ENCODE measurements at places on chromosomes 3 and 15. TPM values are rescaled to one million over a fixed set of nuclear protein-coding genes. Genes with fewer than 3 reads are reported as not detected.
A peak's percentile ranks its signal among the peaks of the same experiment; 100 is the strongest.

- no peak for DNase-seq
Observed at GRCh38 chr3:58066842-58067241, 58.6 kb downstream of the FLNB start.

- DNase-seq = peak; percentile 21
Observed at GRCh38 chr15:34436956-34437442, 609 bp downstream of the GOLGA8A start.

DNA sequence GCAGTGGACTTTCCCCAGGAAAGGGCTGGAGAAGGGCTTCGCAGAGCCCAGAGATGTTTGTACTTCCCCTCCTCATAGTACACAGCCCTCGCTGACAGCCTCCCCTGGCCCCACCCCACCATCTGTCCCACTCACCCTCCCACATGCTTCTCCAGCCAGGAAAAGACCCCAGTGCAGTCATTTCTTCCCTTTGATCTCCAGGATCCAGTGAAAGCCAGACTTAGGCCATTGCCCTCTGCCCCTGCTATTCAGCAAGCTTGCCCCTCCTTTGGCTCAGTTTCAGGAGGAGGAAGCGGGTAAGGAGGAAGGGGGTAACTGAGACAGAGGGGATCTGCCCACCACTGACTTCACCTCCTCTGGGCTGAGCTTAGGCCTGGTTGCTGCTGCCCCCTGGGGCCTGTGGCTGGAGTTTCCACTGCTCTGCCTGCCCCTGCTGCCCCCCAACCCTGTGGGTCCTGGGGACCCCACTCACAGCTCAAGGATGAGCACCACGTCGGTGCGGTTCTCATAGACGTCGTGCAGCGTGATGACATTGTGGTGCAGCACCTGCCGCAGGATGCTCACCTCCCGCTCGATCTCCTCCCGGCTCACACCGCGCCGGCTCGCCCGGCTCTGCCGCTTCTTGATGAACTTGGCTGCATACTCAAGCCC lies 63.1 kb downstream of the DAPK2 start:
- DNase-seq = no peak

DNA sequence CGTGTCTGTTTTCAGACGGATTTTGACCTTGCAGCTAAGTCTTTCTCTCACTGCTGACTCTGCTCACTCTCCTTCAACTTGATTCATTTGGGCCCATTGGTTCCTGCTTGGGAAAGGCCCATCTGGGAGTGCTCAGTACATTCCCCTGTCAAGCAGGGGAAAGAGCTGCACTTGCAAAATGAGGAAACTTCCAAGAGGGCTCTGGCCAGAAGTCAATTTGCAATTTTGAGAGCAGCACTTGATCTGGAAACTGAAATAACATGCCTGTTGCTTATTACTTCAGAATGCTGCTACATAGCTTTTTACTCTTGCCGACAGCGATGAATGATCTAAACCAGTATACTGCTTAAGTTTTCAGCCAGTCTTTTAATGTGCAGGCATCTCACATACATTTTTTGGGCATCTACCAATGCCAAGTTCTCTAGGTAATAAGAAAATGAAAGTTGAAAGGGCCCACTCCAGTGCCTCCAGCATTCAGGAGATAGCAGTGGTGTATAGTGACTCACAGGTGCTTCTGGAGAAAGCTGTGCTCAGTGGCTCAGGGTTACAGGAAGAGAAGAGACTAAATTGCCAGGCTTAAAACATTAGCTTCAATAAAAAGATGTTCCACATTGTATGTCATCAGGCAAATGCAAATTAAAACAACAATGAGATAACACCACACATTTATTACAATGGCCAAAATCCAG lies 70.1 kb upstream of the RORA start:
- no peak for DNase-seq

DNA sequence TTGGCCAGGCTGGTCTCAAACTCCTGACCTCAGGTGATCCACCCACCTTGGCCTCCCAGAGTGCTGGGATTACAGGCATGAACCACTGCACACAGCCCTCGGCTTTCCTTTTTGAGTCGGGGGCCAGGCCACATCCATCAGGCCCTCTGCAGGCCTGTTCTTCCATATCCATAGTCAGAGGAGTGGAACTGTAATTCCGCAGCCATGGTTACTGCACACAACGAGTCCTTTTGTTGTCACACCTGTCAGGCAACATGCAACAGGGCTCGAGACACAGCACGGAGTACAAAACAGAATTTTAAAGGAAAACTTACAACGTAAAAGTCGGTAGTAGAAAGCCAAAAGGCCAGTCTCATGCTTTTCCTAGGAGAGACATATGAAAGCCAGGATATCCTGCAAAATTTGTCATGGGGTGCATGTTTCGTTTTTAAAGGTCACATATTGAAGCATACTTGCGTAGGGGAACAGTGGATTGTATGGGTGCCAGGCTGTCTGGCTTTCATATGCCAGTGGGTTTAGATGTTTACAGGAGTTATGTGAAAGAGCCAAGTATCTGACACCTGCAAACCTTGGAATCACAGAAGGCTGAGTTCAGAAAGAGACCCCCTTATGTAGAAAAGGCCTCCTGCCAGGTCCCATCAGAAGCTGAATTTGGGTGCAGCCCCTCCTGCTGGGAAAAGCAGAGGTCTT lies 63.2 kb upstream of the LPP start:
- DNase-seq = no peak

- DNase-seq = no peak
Observed at GRCh38 chr3:125194061-125194848, 18.3 kb downstream of the SLC12A8 start.

PBRM1 gene
- total RNA-seq = 70.8 TPM

- DNase-seq = no peak
Observed at GRCh38 chr3:72458375-72458774, 389.9 kb downstream of the SHQ1 start.

- DNase-seq = no peak
Observed at GRCh38 chr15:64050281-64051092, 4.2 kb upstream of the DAPK2 start.

DNA sequence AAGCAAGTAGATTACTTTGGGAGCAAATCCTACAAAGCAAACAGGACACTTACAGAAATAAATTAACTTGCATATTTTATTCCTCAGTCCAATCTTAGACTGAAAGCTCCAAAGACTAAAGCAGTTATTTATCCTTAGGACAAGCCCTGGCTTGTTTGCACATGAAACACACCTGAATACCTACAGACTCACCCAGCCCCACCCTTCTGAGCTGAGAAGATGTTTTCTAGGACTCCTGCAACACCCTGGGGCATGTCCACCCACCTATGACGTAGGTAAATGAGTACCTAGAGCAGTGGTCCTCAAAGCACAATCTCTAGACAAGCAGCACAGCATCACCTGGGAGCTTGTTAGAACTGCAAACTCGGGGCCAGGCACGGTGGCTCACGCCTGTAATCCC lies 80.8 kb downstream of the ANXA2 start:
- DNase-seq = no peak

DUOXA2 gene
- not detected for total RNA-seq

- DNase-seq = no peak
Observed at GRCh38 chr3:160811237-160811548, 55.2 kb downstream of the PPM1L start.

MAGI1 gene
- not detected for total RNA-seq

- DNase-seq = no peak
Observed at GRCh38 chr3:165744025-165744424, 93.2 kb downstream of the BCHE start.

DNA sequence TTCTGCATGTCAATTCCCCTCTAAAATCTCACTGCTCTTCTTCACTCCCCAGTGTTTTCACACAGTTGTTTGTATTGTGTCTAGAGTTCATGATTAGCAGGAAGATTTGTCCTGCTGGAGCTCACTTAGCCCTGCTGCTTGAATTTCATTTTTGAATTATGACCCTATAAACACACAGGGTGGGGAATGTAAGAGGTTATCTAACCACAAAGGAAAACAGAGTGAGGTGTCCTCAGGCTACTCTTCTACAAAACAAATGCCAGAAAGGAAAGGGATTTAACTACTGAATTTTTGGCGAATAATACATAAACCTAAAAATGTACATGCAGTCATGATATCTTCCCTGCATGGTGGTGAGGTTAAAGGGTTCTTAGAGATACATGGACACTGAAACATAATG lies 215.1 kb upstream of the CNTN4 start:
- DNase-seq = no peak

- DNase-seq = no peak
Observed at GRCh38 chr3:13343601-13344000, 76.5 kb downstream of the NUP210 start.

GRCh38 chr15:58458076-58458475 lies 26.3 kb downstream of the LIPC start:
- no peak for DNase-seq

- DNase-seq = no peak
Observed at GRCh38 chr15:44381236-44381635, 46.2 kb upstream of the CTDSPL2 start.

CTXN2 gene
- not detected for total RNA-seq

Measured in T-helper 17 cell (primary cell).